Cardiac atrium fibroblast (primary cell): ENCODE measurements at places on chromosomes 5 and 9. TPM values are rescaled to one million over a fixed set of nuclear protein-coding genes. Genes with fewer than 3 reads are reported as not detected.

PCDHA12 gene
- under 0.01 and 0.16 TPM in 2 replicates for total RNA-seq

RMND5B gene
- 11.7 and 16.5 TPM in 2 replicates for total RNA-seq

FOXD4 gene
- total RNA-seq = not detected in 2 replicates

NSMF gene
- total RNA-seq = 40.3 and 49.1 TPM in 2 replicates

GZMA gene
- total RNA-seq = not detected in 2 replicates

FOXD4L4 gene
- total RNA-seq = 0.97 TPM in 1 of 2 replicates, not detected in the other

GABRA1 gene
- not detected in 2 replicates for total RNA-seq

RNF180 gene
- total RNA-seq = 2.5 and 3.9 TPM in 2 replicates

ITK gene
- total RNA-seq = not detected in 2 replicates

THBS4 gene
- 0.16 TPM in 1 of 2 replicates, not detected in the other for total RNA-seq

CKMT2 gene
- total RNA-seq = 0.72 TPM in 1 of 2 replicates, not detected in the other

GPR151 gene
- not detected in 2 replicates for total RNA-seq

FCHO2 gene
- 7.4 and 8.4 TPM in 2 replicates for total RNA-seq

LECT2 gene
- total RNA-seq = not detected in 2 replicates
